ENCODE measurements at places on chromosomes 16 and 17.
A peak's percentile ranks its signal among the peaks of the same experiment; 100 is the strongest.

- DNase-seq = no peak
Observed at GRCh38 chr16:13994239-13995106, 74.5 kb downstream of the ERCC4 start.

DNA sequence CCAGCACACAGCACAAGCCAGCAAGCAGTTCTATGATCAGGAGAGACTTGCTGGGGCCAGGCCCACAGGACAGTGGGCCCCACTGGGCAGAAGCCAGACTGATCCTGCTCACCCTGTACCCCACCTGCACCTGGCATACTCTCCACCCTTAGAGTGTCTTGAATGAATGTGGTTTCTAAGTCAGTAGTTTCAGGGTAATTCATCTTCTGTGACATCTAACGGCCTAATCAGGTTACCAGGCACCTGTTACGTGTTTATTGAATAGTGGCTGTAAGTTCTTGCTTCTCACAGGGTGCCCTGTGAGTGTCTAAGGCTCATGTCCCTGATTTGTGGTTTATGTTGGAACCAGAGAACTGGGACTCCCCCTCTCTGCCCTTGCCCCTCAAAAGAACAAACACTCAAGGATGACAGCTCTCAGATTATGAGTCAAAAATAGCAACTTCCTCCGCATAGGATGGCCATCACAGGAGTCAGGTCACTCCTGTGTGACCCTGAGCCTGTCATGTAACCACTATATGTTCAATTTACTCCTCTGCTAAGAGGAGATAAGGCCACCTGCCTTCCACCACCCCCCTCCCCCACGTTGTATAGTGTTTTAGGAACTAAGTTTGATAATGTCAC lies 7.0 kb upstream of the OR2C1 start:
- no peak for DNase-seq

- DNase-seq = no peak
Observed at GRCh38 chr16:54425068-54425467, 138.5 kb upstream of the IRX3 start.

GRCh38 chr16:10036956-10037355 lies 145.3 kb downstream of the GRIN2A start:
- DNase-seq = no peak

DNA sequence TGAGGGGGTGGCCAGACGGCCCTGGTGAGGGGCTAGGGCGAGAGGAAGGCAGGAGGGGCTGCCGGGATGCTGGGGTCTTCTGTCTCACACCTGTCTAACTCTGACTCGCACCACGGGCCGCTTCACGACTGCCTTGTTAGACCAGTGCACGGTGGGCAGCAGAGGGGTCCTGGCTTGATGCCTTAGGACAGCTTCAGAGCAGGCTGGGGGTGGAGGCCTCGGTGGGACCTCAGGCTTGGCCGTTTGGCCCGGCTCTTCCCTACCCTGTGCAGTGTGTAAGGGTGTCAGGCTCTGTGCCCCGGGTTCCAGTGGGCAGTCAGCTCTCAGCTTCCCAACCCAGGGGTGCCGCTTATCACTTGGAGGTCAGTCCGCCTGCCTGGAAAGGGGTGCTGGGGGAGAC lies 100.7 kb downstream of the OR1D5 start:
- DNase-seq = no peak

- peak; percentile 41 for DNase-seq
Observed at GRCh38 chr16:21646721-21647561, 5.5 kb downstream of the IGSF6 start.

GRCh38 chr17:78599419-78599818 lies 22.2 kb upstream of the DNAH17 start:
- DNase-seq = no peak

GRCh38 chr17:44804302-44805089 lies 25.6 kb downstream of the GJC1 start:
- DNase-seq = no peak

DNA sequence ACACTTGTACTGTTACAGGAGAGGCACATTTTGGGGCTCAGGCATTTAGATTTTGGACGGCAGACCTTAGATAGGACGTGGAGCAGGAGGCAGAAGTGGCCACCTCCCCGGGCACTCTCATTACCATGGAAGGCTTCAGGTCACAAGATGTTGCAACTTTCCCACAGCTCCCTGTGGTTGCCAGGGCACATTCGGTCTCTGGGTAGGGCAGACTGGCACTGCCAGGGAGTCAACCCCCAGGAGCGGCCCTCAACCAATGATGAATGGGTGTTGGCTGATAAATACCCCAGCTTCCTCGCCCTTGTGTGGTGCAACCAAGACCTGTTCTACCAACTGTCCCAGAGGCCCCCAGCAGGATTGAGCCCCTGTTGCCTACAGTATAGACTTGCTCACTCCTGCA lies 11.2 kb downstream of the NAGPA start:
- no peak for DNase-seq

DNA sequence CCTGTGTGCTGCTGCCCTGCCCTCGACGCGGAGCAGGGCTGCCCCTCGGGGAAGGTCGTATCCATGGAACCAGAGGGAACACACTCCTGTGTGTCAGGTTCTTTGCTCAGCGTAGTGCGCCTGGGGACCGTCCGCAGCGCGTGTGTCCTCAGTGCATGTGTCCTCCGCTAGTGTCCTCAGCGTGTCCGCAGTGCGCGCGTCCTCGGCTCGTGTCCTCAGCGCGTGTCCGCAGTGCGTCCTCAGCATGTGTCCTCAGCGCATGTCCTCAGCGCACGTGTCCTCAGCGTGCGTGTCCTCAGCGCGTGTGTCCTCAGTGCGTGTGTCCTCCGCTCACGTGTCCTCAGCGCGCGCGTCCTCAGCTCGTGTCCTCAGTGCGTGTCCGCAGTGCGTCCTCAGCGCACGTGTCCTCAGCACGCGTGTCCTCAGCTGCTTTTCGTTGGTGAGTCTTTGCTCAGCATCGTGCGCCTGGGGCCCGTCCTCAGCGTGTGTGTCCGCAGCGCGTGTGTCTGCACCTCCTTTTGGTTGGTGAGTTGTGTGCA lies 59.2 kb upstream of the ZNF750 start:
- no peak for DNase-seq

GRCh38 chr16:88710556-88710955 lies 4.3 kb downstream of the CTU2 start:
- DNase-seq = no peak

- DNase-seq = no peak
Observed at GRCh38 chr16:23334950-23335349, 32.8 kb downstream of the SCNN1B start.

GRCh38 chr17:77692571-77693161 lies 265.8 kb upstream of the TNRC6C start:
- DNase-seq = no peak

- no peak for DNase-seq
Observed at GRCh38 chr16:77562497-77562896, 127.7 kb upstream of the ADAMTS18 start.

- no peak for DNase-seq
Observed at GRCh38 chr17:1725642-1726511, 1.4 kb downstream of the WDR81 start.

- no peak for DNase-seq
Observed at GRCh38 chr16:58384437-58385055, 7.7 kb upstream of the GINS3 start.

GRCh38 chr17:9729735-9730420 lies 61.5 kb downstream of the DHRS7C start:
- DNase-seq = no peak

All from stimulated activated CD8-positive, alpha-beta memory T cell treated with anti-CD3 and anti-CD28 coated beads, Interleukin-4, amount 100 ng/mL, for 1 hour (primary cell).